ENCODE measurements at places on chromosomes 7 and 10. TPM values are rescaled to one million over a fixed set of nuclear protein-coding genes. Genes with fewer than 3 reads are reported as not detected.

- H3K4me3 ChIP-seq: no peak overlapping the region
- no peak overlapping the region for H3K27ac ChIP-seq
- no peaks in the 10 kb centered on the region for H3K27me3 ChIP-seq
- no peak for DNase-seq
Observed at GRCh38 chr10:122331100-122331499, 43.4 kb upstream of the PLEKHA1 start.

GRCh38 chr7:114086537-114086913 is 167.7 kb upstream of the PPP1R3A start:
- H3K4me1 ChIP-seq: no peaks in the 10 kb centered on the region
- no peaks in the 10 kb centered on the region for H3K36me3 ChIP-seq
- H3K27ac ChIP-seq: peak overlapping the region; percentile 90
- peak overlapping the region; percentile 71 for H3K4me3 ChIP-seq
- DNase-seq: peak; percentile 16

DNA sequence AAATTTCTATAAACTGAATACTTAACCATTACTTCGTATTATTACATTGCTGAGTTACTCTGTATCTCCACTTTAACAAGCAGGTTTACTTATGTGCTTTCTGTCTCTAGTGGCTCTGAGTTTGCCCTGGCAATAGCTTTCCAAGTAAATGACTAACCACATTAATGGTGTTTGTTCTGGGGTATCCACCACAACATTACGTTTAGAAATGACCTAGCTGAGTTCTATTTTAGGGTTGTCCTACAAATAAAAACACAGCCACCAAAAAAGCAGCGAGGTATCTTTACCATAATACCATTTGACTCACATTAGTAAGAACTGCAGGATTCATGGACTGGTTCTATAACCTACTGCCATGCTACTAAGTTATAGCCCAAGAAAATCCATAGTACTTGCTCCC is 83.1 kb downstream of the HIBADH start:
- H3K4me1 ChIP-seq: no peaks in the 10 kb centered on the region
- no peaks in the 10 kb centered on the region for H3K27me3 ChIP-seq
- no peak overlapping the region for H3K27ac ChIP-seq
- DNase-seq: no peak

DNA sequence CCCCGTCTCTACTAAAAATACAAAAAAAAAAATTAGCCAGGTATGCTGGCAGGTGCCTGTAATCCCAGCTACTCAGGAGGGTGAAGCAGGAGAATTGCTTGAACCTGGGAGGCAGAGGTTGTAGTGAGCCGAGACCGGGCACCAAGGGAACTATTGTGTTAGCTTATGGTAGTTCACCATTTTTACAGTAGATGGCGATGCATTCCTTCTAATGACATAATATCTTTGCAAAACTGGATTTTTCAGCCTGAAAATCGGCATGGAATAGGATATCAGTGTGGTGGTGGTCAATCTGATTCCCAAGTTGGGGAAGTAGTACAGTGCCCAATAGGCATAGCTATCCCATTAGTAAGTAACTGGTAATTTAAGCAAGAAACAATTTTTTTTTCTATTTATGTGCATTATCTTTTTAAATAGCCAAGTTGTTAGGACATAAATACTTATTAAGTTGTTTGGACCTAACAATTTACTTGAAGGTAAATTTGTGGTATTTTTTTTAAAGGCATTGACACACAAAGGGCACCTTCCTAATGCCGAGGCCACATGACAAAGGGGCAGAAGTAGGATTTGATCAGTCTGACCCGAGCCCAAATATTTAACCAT is 17.6 kb upstream of the IMPDH1 start:
- H3K27ac ChIP-seq: no peak overlapping the region
- H3K27me3 ChIP-seq: no peaks in the 10 kb centered on the region
- H3K4me3 ChIP-seq: no peak overlapping the region
- H3K36me3 ChIP-seq: no peaks in the 10 kb centered on the region

GRCh38 chr7:108385834-108386422 is 70.3 kb downstream of the NRCAM start:
- H3K36me3 ChIP-seq: no peaks in the 10 kb centered on the region
- no peak for DNase-seq
- no peak overlapping the region for H3K4me3 ChIP-seq
- no peaks in the 10 kb centered on the region for H3K4me1 ChIP-seq

The PIK3CG gene
- 13.5 TPM for total RNA-seq

DNA sequence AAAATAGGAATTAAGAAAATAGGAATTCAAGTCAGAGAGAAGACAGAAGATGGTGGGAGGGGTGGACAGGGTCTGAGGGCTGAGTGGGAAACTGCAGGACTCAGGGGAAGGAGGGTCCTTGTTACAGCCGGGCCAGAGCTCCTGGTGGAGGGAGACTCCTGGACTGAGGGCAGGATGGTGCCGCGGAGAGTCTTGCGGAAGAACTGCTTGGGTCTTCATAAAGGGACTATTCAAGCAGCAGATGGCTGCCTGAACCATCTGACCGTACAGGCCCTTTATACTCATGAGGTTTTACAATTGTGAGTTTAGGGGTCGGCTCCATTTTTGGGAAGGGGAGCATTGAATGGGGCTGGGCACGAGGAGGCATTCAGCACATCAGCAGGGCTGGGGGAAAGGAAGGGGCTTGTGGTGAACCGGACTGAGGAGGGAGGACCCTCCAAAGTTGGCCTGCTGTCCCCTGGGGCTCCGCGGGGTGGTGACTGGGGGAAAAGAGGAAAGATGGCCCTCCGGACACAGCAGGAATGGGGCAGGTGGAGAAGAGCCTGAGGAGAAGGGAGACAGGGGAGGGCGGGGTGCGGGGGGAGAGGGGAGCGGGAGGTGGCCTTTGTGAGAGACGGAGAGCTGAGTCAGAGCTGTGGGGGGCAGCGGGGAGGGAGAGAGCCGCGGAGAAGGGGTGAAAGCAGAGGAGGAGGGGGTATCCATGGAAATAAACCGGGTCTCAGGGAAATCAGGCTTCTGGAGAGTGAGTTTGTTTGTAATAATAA is 1.5 kb downstream of the FAM131B start:
- no peaks in the 10 kb centered on the region for H3K4me1 ChIP-seq
- H3K27ac ChIP-seq: peak overlapping the region; percentile 32
- H3K36me3 ChIP-seq: no peaks in the 10 kb centered on the region
- peak; percentile 55 for DNase-seq

DNA sequence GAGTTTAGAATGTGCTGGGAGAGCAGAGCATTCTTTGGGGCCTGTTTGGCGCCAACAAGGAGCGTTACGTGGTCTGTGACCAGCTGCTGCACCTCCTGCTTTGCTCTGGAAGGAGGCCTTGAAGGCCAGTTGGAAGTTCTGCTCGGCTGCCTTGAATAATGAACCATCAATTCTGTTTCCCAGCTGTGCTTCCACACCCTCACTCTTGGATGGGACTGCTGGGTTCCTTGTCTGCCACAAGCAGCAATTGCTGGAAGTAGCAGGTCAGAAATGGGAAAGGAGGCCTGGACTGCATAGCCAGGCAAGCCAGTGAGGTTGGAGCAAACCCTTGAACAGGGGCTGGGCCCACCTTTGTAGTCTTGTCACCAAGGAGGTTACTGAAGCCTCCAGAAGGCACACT is 86.6 kb upstream of the INSYN2A start:
- no peak for DNase-seq
- no peaks in the 10 kb centered on the region for H3K4me1 ChIP-seq
- no peak overlapping the region for H3K27ac ChIP-seq
- H3K36me3 ChIP-seq: no peaks in the 10 kb centered on the region
- H3K27me3 ChIP-seq: no peaks in the 10 kb centered on the region
- H3K4me3 ChIP-seq: no peak overlapping the region

All from uterus (tissue), 4 donors.